ENCODE measurements at places on chromosomes 1 and 21.

GRCh38 chr1:27144920-27145661, 9.8 kb downstream of the SLC9A1 start:
- DNase-seq: no peak

GRCh38 chr1:145871994-145872924, 13.4 kb upstream of the PIAS3 start:
- DNase-seq: peak; percentile 18

GRCh38 chr1:81548918-81549587, 251.7 kb upstream of the ADGRL2 start:
- no peak for DNase-seq

DNA sequence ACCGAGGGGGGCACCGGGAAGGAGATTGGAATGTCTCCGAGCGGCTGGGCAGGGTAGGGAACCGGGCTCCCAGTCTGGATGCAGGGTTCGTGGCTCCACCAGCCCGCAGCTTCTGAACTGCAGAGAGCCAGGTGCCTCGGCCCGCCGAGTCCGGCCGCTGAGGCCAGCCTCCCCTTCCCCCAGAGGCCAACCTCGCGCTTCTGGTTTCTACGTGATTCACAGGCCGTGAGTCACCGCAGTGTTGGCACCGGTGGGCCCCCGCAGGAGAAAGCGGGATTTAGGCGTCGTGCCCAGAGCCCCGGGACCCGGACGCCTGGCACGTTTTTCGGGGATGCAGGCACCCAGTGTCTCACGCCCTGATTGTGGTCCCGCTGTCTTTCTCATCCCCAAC, 458 bp downstream of the CRABP2 start:
- DNase-seq: peak; percentile 12

- DNase-seq: no peak
Measured at GRCh38 chr1:56135864-56136147, 443.6 kb downstream of the PLPP3 start.

- no peak for DNase-seq
Measured at GRCh38 chr1:34057347-34058130, 107.5 kb downstream of the CSMD2 start.

DNA sequence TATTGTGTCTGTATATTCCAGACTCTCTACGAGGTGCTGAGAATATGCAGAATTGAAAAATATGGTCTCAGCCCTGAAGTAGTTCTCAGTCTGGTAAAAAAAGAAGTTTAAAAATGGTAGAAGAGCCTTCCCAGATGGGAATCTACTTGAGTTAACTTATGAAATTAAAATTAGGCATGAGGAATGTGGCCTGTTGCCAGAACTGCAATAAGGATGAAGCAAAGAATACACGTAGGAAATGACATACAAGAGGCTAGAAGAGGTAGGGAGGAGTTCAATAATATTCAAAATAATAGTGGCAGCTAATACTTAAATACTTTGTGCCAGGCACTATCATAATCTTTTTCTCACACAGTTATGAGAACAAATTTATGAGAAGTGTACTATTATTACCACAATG, 6.3 kb downstream of the ASPM start:
- no peak for DNase-seq

DNA sequence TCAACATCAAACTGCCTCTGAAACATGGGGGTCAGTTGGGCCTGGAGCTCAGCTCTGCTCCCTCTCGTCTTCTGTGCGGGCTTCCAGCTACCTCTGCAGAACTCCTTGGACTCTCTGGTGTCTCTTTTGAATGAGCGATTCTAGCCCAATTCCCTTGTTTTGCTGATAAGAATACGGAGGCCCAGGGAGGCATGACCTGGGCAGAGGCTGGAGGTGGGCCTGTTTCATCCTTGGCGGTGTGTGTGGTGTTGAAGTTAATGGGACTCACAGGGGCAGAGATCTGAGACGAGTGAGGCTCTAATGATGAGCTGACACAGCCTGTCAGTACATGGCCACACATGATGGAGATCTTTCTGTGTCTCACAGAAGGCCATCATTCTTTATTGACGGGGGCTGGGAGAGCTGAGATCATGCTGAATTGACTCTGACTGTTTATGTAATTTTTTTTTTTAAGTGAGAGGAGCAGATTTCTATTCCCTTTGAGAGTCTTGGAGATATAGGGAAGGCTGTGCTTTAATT, 134.5 kb downstream of the URB2 start:
- DNase-seq: no peak
